ENCODE measurements at places on chromosomes 4 and X.

DNA sequence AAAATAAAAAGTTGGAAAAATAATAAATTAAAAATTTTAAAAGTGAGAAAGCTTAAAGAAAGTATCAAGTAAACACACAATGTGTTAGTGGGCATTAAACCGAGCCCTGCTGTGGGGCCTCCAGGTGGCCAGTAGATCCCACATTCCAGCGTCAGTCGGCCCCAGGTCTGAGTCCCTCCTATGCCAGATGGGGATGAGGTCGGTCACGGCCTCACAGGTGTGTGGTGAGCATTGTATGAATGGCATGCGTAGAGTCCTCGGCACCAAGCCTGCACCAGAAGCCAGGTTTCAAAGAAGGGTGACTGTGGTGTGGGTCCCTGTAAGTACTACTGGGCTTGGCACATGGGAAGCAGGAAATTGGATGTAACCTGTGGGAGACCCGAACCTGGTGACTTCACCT is 75.6 kb upstream of the MSX1 start:
- no peak for DNase-seq

- no peak for DNase-seq
Observed at GRCh38 chr4:16909281-16909680, 10.8 kb upstream of the LDB2 start.

GRCh38 chrX:1576201-1576992 is 15.0 kb upstream of the AKAP17A start:
- DNase-seq = no peak

- no peak for DNase-seq
Observed at GRCh38 chr4:171583790-171584189, 229.4 kb upstream of the GALNTL6 start.

DNA sequence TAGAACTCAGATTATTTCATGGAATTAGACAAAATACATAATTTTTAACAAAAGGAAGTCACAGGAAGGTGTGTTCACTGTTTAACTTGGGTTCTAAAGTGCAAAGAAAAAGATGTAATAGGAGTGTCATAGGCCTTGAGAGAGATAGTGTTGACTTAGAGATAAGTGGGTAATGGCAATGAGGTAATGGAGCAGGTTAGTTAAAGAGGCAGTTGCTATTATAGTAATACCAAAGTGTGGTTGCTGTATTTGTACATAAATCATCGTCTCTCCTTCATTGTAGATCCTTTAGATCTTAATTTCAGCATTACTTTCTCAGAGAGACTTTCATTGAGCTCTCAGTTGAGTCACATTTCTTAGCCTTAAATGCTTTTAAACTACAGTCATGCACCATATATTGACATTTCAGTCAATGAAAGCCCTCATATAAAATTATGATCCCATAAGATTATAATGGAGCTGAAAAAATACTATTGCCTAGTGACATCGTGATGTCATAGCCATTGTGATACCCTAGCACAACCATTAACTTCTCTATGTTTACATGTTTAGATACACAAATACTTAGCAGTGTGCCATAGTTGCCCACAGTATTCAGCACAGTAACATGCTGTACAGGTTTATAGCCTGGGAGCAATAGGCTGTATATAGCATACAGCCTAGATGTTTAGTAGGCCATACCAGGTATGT is 245.4 kb downstream of the ADGRL3 start:
- no peak for DNase-seq

DNA sequence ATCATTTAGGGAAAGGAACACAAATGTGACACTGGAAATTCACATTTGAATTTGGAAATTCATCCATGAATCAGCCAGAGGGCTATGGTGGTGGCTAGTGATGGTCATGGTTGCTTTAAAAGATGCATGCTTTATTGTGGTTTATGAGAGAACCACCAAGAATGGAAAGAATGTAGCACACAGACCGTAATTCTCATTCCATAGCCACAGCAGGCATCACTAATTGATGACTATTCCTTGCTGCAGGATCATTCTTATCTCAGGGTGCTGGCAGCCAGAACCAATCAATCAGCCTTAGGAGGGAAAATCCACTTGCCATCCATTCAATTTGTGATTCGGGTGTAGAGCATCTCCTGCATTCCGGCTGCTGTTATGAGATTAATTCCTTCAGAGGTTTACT is 115.6 kb downstream of the DHRSX start:
- DNase-seq = no peak
